ENCODE measurements at places on chromosomes 5 and 9.

GRCh38 chr5:159240301-159240870 lies 22.7 kb upstream of the UBLCP1 start:
- no peak for DNase-seq

DNA sequence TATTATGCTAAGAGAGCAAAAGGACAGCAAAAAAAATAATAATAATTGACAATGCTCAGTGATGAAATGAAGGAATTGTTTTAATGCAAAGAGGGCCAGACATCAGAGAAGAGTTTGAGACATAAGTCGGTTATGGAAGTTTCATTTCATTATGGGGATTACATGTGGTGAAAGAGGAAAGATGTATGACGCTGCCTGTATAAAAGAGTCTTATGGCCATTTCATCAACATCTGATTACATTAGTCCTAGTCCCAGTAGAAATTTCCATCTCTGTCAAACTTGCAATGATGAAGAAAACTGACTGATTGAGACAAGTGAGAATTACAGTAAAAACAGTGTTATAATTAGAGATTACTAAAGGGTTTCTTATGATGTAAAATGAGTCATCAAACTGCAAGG lies 900.6 kb upstream of the CDH9 start:
- no peak for DNase-seq

- no peak for DNase-seq
These were observed 19.1 kb downstream of the BOD1 start for GRCh38 chr5:173597304-173597703.

GRCh38 chr5:89399548-89399947 lies 516.6 kb upstream of the MEF2C start:
- DNase-seq: no peak

GRCh38 chr5:40606077-40606765 lies 73.5 kb upstream of the PTGER4 start:
- no peak for DNase-seq

- no peak for DNase-seq
These were observed 1.5 kb downstream of the TNFAIP8 start for GRCh38 chr5:119357270-119357669.

DNA sequence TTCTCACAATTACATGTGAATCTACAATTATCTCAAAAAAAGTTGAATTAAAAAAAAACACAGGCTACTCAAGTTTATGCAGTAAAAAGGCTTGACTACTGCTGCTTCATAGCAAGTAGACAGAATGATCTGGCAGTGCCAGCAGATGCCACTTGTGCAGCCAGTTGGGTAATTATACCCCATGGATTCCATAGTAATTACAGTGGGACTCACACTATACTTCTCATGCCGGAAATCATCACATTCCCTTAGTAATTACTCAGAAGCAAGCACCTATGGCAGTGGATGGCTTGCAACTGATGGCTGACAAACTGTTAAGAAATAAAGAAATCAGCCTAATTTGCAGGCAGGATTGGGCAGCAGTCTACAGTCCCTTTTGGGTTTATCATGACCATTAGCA lies 463.2 kb upstream of the KLF4 start:
- no peak for DNase-seq

DNA sequence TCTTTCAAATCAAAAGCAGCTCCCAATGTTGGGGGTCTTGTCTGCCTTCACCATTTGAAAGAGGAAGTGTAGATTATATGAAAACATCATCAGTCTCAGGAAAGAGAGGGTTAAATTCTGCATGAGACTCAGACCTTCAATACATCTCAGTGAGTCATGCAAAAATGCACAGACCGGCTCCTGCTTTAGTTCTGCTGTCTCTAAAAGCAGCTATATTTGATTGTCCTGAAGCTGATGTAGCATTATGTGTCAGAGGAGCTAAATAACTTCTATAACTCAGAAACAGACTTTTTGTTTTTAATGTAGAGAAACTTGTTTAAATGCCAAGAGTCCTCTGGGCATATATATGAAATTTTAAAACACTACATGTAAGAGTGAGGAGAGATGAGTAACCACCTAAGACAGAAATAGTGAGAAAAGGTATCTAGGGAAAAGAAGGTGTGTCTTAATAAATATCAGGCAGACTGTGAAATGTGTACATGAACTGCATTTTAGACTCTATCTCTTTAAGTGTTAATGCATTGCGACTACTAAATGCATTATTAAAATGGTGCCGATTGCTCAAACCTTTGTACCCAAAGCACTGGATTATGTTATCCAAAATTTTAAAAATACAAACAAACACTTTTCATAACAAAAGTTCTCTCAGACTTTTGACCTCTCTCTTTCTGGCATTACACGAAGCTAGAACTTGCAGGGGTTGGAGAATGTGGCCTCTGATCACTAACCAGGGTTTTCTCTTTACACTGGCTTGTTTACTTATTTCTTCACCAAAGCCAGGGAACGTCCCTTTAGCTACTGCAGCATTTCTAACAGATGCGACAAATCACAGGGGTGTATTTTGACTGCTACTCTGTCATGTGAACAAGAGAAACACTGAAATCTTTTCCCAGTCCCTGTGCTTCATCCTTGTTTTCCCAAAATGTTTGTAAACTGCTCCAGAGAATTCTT lies 302.3 kb downstream of the ARL15 start:
- DNase-seq: no peak

All from eye (tissue), 1 donor.